ENCODE measurements at places on chromosomes 4 and X.
A peak's percentile ranks its signal among the peaks of the same experiment; 100 is the strongest.

DNA sequence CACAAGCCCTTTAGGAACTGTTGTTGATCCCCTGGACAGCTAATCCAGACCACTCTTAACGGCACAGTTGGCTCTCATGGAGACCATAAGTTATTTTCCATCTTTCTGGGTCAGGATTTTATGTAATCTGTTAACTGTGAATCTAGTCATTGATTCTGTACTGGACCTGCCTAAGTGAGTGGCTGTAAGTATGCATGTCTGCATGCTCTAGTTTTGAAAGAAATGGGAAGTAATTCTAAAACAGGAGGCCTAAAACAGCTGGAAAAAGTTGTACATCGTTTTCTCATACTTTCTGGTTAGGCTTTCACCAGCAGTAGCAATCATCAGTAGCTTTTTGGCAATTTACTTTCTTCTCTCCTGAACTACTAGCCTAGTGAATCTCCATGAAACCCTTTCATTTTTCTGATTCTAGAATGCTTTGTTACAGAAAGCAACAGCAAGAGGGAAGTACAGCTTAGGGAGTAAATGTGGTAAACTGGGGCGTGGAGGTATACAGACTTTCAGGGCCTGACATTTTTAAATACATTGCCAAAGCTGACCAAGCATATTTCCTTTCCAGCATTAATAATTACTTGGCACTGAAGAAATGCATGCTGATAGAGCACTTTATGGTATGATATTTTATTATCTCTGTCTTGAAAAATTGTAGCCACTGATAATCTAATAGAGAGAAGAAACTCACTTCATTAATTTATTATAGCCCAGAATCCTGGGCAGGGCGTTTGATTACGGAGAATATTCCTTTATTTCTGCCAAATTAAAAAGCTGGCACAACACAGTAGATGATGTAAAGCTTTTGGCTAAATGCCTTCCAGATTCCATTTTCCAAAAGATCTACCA lies 202.7 kb downstream of the BANK1 start:
- DNase-seq = no peak

DNA sequence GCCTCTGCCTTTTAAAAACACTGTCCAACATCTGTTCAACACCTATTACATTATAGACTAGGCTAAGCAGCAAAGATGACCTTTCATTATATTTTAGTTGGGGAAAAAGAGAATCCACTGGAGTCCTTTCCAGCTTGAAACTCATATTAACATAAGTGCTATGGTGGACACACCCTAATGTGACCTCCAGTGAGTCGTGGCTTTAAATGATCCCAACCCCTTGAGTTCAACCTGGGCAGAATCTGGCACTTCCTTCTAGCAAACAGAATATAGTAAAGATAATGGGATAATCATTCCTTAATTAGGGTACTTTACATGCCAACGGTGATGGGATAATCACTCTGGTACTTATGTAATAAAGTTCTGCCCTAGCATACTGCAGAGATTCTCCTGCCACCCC lies 162.6 kb downstream of the MAB21L2 start:
- DNase-seq = no peak

DNA sequence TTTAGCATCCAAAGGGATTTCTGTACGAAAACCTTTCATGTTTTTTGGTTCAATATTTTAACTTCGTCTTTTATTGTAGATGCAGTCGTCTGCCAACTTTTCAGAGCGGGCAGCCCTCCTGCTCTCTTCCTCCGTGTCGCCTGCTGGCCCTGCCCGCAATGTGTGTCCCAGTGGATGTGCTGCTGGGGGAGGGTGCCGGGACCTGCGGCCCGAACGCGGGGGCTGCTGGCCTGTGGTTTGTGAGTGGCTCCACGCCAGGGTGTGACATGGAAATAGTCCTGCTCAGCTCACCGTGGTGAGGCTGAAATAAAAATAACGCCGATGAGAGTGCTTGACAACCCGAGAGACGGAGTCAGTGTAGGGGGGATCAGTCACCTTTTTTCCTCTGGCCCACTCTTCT lies 59.7 kb upstream of the GRPEL1 start:
- DNase-seq = no peak

- DNase-seq = peak; percentile 26
Observed at GRCh38 chr4:55143858-55144257, 18.5 kb upstream of the KDR start.

GRCh38 chr4:169492436-169493163 lies 119.8 kb downstream of the NEK1 start:
- DNase-seq = peak; percentile 27

DNA sequence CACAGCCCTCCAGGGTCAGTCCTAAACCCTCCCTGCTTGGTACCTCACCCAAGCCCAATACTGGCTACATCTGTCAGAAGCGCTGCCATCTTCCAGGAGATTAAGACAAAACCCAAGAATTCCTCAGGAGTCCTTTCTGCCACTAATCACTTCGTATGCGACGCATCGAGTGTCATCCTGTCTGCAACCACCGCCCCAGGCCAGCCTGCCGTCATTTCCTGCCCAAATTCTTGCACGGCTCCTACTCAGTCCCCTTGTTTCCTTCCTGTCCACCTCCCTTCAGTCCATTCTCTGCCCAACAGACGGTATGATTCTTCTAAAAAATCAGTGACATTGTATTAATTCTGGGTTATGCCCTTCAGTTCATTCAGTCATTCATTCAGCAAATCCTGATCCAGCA lies 113.6 kb downstream of the NFKB1 start:
- DNase-seq = no peak

GRCh38 chrX:43065978-43066377 lies 288.0 kb upstream of the PPP1R2C start:
- no peak for DNase-seq

GRCh38 chrX:50769389-50770063 lies 44.5 kb downstream of the SHROOM4 start:
- DNase-seq = no peak

GRCh38 chrX:27976284-27976683 lies 5.0 kb downstream of the DCAF8L1 start:
- peak; percentile 62 for DNase-seq

GRCh38 chr4:171042989-171043524 lies 770.1 kb upstream of the GALNTL6 start:
- no peak for DNase-seq

DNA sequence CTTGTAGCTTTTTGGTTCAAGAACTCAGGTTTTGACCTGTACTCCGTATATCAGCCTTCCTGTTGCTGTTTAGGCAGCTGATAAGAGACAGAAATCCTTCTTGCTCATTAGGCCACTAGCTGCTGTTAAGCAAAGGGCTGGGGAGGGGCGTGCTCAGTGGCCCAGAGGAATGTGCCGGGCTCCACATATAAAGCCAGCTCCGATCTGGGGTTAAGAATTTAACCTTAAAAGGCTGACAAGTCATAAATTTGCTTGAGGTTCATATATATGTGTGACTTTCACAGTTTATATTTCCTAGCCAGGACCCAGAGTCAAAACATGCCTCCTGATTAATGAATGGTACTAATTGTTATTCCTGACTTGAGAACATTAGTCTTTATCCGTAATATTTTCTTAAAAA lies 15.3 kb downstream of the GPC3 start:
- no peak for DNase-seq

- DNase-seq = no peak
Observed at GRCh38 chr4:158050942-158051341, 121.9 kb downstream of the GASK1B start.

DNA sequence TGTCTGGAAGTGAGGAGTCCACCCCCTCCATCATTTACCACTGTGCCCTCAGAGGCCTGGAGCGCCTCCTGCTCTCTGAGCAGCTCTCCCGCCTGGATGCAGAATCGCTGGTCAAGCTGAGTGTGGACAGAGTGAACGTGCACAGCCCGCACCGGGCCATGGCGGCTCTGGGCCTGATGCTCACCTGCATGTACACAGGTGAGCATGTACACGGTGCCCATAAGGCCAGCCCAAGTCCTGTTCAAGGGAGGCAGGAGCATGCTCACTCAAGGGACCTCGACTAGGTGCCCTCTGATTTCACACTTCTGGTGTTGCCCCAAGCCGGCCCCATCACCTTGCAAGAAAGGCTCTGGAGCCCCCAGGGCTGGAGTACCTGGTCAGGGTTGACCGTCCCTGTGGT lies 13.4 kb upstream of the MSANTD1 start:
- DNase-seq = no peak
